Stimulated activated CD8-positive, alpha-beta memory T cell treated with anti-CD3 and anti-CD28 coated beads, Interleukin-15, amount 100 ng/mL, for 24 hours (primary cell): ENCODE measurements at places on chromosomes 2 and 18.

DNA sequence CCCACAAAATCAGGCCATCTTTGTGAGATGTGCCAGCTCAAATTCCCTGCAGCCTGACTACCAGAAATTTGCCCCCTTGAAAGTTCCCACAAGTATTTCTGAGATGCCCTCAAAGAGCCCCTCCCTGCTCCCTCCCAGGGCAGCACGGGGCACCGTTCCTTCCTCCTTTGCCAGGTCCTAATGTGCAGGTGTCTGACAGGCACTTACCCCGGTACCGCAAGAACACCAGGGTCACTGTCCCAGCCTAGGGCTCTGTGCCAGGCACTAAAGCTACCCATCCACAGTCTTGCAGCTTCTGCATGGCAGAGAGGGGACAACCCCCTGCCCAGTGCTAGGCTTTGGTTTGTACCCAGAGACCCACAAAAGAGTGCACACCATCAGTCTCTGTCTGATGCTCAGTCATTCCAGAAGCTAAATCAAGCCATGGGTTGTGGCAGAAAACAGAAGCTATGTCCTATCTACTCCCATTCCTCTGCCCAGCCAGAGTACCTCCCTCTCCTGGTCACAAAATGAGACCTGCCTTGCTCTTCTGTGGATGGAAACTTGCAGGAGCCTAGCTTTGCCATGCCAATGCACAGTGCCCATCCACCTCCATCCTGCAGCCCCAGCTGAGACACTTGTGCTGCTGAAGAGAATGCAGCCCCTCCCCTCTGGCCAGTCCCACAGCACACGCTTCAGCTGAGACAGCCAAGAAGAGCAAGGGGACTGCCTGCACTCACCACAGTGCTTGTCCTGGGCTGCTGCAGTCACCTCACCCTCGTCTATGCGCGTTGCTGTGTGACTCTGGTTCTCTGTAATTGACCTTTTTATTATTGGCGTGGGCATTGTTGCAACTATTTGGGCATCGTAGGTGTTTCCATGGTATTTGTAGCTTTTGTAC is 48.7 kb downstream of the INPP5D start:
- no peak for DNase-seq

- no peak for DNase-seq
Observed at GRCh38 chr2:76613330-76613729, 902.6 kb upstream of the GCFC2 start.

- DNase-seq: no peak
Observed at GRCh38 chr2:30282081-30282480, 50.7 kb downstream of the LBH start.

GRCh38 chr2:241904011-241904718 is 34.6 kb downstream of the RTP5 start:
- DNase-seq: no peak

GRCh38 chr18:75269696-75270095 is 59.1 kb downstream of the TSHZ1 start:
- no peak for DNase-seq

GRCh38 chr2:133500917-133501316 is 67.3 kb downstream of the NCKAP5 start:
- no peak for DNase-seq

DNA sequence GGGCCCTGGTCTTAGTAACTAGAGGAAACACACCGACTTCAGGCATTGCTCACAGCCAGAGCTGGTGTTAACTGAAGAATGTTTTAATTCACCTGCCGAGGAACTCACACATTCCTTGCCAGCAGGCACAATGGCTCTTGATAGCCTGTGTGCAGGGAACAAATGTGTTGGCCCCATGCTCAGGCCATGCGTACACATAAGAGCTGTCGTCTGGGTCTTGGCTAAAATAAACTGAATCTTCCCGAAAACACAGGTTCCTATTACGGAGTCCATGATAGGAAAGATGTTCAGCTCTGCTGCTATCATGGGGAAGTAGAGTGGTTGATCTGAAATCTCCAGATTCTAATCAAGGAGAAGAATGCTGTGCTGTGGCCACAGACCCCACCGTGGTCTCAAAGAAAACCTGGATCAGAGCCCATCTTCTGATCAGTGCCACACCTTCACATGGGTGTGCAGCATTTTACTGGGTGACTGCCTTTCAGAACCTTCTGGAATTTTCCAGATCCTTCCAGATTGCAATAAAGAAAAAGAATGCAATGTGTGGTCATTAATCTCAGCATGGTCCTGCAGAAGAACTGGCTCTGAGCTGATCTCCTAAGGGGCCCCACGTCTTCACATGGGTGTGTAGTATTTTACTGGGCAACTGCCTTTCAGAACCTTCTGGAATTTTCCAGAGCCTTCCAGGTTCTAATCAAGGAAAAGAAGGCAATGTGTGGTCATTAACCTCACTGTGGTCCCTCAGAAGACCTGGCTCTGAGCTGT is 17.2 kb downstream of the MBP start:
- no peak for DNase-seq

- no peak for DNase-seq
Observed at GRCh38 chr2:97718942-97719341, 5.6 kb downstream of the ZAP70 start.

- no peak for DNase-seq
Observed at GRCh38 chr2:133844214-133844892, 276.1 kb upstream of the NCKAP5 start.

- no peak for DNase-seq
Observed at GRCh38 chr18:59696311-59697235, 650 bp downstream of the CCBE1 start.

- DNase-seq: no peak
Observed at GRCh38 chr2:100237163-100237562, 85.1 kb downstream of the LONRF2 start.

GRCh38 chr2:66171530-66171929 is 263.4 kb upstream of the MEIS1 start:
- DNase-seq: no peak

- no peak for DNase-seq
Observed at GRCh38 chr2:207869784-207870778, 100.4 kb upstream of the FZD5 start.

GRCh38 chr2:32189011-32189410 is 23.3 kb downstream of the SLC30A6 start:
- DNase-seq: no peak

- no peak for DNase-seq
Observed at GRCh38 chr2:118032169-118033013, 18.5 kb upstream of the CCDC93 start.

DNA sequence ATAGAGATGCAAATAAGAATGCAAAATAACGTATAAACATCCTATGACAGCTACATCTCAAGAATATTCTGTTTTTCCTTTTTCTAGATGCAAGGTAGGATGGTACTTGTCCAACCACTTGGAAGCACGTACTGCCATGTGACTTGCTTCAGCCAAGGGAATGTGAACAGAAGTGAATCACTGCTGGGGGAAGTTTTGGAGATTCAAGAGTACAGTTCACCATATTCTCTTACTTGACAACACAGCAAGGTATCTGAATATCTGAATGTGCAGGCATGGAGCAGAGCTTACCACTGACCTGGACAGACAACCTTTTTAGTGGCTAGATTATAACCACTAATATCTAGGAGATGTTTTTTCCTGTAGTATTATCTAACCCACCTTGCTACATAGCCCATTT is 53.0 kb downstream of the TRIP12 start:
- no peak for DNase-seq

- no peak for DNase-seq
Observed at GRCh38 chr2:86037795-86038192, 67.9 kb downstream of the POLR1A start.

- no peak for DNase-seq
Observed at GRCh38 chr2:5690286-5690685, 1.9 kb upstream of the SOX11 start.

DNA sequence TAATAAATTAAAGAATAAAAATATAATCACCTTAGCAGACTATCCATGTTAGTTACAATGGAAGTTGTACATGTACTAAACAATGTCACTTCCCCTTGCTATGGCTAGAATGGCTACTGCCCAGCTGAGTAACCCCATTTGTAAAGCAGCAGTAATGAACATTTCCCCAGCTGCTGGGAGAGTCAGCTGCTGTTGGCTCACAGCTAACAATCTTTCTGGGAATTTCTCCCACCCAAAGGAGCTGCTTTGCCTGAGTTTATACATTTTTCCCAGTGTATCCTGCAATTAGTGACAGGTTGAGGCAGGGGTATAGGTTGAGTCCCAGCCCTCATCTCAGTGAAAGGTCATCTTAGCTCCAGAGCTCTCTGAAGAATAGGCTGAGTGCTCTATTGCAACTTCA is 665.6 kb upstream of the KLHL29 start:
- no peak for DNase-seq

DNA sequence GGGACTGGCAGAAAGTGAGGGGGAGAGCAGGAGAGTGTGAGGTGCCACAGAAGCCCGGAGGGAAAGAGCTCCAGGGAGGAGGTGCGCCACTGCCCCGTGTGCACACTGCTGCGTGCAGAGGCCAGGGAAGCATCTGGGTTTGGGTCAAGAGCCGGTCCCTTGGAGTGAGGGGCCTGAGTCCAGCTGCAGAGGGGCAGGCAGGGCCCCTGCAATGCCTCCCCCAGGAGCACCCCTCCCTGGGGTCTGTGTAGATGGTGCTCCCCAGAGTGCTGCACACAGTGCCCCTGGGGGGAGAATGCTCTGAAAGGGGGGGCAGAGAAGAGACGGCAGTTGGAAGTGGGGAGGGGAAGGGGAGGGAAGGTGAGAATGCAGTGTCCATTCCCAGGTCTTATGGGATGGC is 3.7 kb upstream of the LIMS2 start:
- DNase-seq: no peak
